Ovary (tissue), 10 donors: ENCODE measurements at places on chromosomes 2 and 18. TPM values are rescaled to one million over a fixed set of nuclear protein-coding genes. Genes with fewer than 3 reads are reported as not detected.

Gene HOXD1
- total RNA-seq: 0.23 TPM

- H3K36me3 ChIP-seq: no peaks in the 10 kb centered on the region
- no peaks in the 10 kb centered on the region for H3K27me3 ChIP-seq
- no peak overlapping the region for H3K4me3 ChIP-seq
- peaks cover 3% of the 10 kb centered on the region for H3K4me1 ChIP-seq
- no peak overlapping the region for H3K27ac ChIP-seq
Observed at GRCh38 chr2:205582366-205582765, 99.9 kb upstream of the NRP2 start.

GRCh38 chr2:25993049-25993448 is 10.8 kb upstream of the KIF3C start:
- no peaks in the 10 kb centered on the region for H3K4me1 ChIP-seq
- no peak for DNase-seq
- no peaks in the 10 kb centered on the region for H3K36me3 ChIP-seq
- H3K4me3 ChIP-seq: no peak overlapping the region
- H3K27ac ChIP-seq: no peak overlapping the region
- H3K27me3 ChIP-seq: no peaks in the 10 kb centered on the region

DNA sequence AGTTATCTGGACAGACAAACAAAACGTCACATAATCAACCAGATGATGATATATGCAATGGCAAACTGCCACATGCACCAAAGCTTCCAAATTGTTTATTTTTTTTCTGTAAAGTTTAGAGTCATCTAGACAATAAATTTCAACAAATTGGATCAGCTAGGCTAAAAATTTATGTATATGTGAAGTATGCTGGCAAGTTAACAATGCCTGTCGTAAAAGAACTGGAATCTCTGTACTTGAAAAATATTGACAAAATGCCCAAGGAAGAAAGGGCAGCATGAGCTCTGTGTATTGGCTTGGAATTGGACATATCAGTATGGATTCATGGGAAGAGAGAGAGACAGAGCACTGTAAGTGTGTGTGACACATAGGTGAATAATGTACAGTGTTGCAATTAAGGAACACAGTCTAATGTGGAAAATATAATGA is 309.8 kb downstream of the ERBB4 start:
- H3K4me3 ChIP-seq: no peak overlapping the region
- no peaks in the 10 kb centered on the region for H3K27me3 ChIP-seq
- DNase-seq: no peak
- no peak overlapping the region for H3K27ac ChIP-seq
- no peaks in the 10 kb centered on the region for H3K4me1 ChIP-seq
- no peaks in the 10 kb centered on the region for H3K36me3 ChIP-seq

GRCh38 chr2:64844087-64844486 is 145.1 kb upstream of the SLC1A4 start:
- no peak overlapping the region for H3K4me3 ChIP-seq
- H3K27me3 ChIP-seq: no peaks in the 10 kb centered on the region
- H3K4me1 ChIP-seq: peaks cover 6% of the 10 kb centered on the region
- H3K36me3 ChIP-seq: no peaks in the 10 kb centered on the region
- no peak overlapping the region for H3K27ac ChIP-seq

- no peaks in the 10 kb centered on the region for H3K36me3 ChIP-seq
- H3K27me3 ChIP-seq: no peaks in the 10 kb centered on the region
- no peak overlapping the region for H3K27ac ChIP-seq
- H3K4me1 ChIP-seq: no peaks in the 10 kb centered on the region
- DNase-seq: no peak
Observed at GRCh38 chr2:130286983-130287655, 55.6 kb upstream of the IMP4 start.

- no peak for DNase-seq
- no peaks in the 10 kb centered on the region for H3K4me1 ChIP-seq
- H3K27me3 ChIP-seq: no peaks in the 10 kb centered on the region
- H3K36me3 ChIP-seq: no peaks in the 10 kb centered on the region
- H3K4me3 ChIP-seq: no peak overlapping the region
Observed at GRCh38 chr2:142495141-142495540, 364.3 kb upstream of the LRP1B start.

- H3K36me3 ChIP-seq: no peaks in the 10 kb centered on the region
- no peak overlapping the region for H3K27ac ChIP-seq
- DNase-seq: no peak
Observed at GRCh38 chr2:112577756-112578155, 6.7 kb upstream of the CHCHD5 start.
